ENCODE measurements at places on chromosomes 16 and 17.

GRCh38 chr17:51200295-51200694 is 34.1 kb downstream of the NME2 start:
- DNase-seq = no peak

- DNase-seq = no peak
Observed at GRCh38 chr17:70292366-70292765, 123.0 kb downstream of the KCNJ2 start.

GRCh38 chr17:44308865-44309264 is 464 bp downstream of the RUNDC3A start:
- no peak for DNase-seq

GRCh38 chr16:30567991-30568638 is 3.4 kb downstream of the ZNF688 start:
- DNase-seq = peak; percentile 30

- DNase-seq = no peak
Observed at GRCh38 chr16:87838643-87839541, 30.4 kb downstream of the SLC7A5 start.

DNA sequence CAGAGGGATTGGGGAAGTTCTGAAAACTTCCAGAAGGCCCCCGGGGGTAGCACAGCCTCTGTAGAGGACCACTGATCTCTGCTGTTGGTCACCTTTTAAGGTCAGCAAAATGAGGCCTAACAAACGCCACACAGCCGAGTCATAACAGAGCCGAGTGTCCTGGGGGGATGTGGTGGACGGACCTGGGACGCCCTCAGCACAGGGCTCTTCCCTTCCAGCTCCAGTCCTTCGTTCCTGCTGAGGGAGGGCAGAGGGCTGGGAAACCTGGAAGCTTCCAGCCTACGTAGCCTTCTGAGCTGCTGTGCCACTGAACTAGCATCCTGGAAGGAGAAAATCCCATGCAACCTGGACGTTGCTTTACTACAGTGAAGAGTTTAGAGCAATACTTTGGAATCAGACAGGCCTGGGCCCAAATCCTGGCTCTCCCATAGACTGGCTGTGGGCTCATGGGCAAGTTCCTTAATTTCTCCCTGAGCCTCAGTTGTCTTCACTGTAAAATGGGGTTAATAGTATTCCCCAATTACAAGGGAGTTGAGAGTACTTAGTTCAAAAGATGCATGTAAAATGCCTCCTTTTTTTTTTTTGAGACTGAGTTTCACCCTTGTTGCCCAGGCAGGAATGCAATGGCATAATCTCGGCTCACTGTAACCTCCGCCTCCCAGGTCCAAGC is 34.4 kb upstream of the ZCCHC14 start:
- no peak for DNase-seq

DNA sequence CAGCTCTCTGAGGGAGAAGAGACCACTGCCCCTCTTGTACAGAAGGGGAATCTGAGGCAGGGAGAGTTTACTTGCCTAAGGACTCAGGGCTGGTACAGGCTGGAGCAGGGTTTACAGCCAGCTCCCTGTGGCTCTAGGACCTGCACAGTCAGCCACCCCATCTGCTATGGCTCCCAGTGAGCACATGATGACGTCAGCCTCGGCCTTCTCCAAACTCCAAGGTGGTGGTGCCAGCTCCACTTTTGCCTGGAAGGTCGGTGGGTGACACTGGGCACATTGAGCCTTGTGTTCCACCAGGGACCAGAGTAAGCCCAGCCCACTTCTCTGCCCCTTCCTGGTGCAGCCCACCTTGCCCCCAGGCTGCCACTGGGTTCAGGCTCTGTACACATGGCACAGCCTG is 202.2 kb downstream of the ENGASE start:
- no peak for DNase-seq

GRCh38 chr16:68362947-68363657 is 52.3 kb downstream of the PRMT7 start:
- no peak for DNase-seq

- DNase-seq = no peak
Observed at GRCh38 chr17:55340176-55340575, 75.4 kb downstream of the HLF start.

DNA sequence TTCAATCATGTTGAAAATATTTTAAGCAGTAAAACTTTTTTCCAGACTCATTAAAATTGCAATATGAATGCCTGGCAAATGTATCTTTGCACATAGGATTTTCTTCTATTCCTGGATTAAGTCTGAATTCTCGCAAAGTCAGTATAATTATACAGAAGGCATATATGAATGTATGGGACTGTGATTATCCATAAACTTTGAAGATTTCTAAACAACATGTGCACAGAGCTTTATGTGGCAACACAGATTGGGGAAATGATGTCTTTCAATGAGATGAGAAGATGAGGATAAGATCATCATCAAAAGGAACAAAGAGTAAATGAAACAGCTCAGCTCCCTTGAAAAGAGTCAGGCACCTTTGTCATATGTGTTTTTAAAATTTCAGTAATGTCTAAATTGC is 635.3 kb downstream of the CDH11 start:
- no peak for DNase-seq

DNA sequence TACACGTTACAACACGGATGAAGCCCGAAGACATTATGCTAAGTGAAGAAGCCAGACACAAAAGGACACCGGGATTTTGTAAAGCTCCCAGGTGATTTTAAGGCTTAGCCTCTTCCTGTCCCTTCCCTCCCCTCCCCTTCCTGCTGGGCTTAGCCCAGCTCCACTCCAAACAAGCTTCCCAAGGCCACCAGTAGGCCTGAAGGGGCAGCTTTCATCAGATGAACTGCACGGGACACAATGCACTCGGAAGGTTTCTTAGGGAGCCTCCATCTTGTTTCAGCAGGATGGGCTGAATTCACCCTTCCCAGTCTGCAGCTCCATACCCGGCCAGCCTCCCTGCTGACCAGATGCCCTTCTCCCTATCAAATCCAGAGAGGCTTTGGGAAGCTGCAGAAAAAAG is 10.4 kb downstream of the MEFV start:
- DNase-seq = no peak

DNA sequence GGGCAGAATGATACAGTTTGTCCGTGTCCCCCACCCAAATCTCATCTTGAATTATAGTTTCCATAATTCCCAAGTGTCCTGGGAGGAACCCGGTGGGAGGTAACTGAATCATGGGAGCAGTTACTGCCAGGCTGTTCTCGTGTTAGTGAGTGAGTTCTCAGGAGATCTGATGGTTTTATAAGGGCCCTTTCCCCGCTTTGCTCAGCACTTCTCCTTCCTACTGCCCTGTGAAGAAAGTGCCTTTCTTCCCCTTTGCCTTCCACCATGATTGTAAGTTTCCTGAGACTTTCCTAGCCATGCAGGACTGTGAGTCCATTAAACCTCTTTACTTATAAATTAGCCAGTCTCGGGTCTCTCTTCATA is 28.9 kb upstream of the SEC14L1 start:
- DNase-seq = no peak

GRCh38 chr16:46638947-46639925 is 18.1 kb upstream of the SHCBP1 start:
- DNase-seq = no peak

- no peak for DNase-seq
Observed at GRCh38 chr16:51242296-51242994, 91.4 kb upstream of the SALL1 start.

DNA sequence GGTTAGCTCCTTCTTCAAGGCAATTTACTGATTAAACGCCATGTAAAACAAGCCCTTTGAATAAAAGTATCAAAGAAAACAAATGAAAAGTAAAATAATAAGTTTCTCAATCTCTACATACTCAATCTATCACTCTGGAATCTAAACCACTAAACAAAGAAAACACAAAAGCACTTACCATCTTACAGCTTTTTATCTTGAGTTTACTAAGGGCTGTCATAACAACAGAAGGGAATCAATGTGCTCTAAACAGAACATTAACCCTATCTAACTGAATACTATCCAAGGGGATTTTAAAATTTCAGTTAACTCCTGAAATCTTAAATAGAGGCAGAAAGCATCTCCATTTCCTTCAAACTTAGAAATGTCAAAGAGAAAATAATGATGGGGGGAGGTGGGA is 3.4 kb downstream of the SKA2 start:
- no peak for DNase-seq

- DNase-seq = no peak
Observed at GRCh38 chr17:47975823-47976205, 4.9 kb downstream of the CDK5RAP3 start.

DNA sequence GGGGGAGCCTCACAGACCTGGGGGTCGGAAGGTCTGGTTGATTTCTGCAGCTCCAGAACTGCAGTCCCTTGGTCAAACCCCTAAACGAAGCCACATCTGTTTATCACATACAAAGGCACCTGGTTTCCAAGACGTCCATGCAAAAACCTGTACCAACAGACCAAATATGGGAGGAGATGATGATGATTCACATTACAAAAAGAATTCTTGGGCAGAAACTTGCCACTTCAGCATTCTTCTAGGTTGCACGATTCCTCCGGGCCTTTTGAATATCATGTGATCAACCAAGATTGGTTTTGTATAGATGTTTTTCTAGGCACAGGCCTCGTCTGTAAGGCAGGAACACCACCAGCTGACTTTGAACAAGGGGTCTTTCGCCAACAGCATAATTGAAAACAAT is 466.3 kb downstream of the SOX9 start:
- DNase-seq = no peak

DNA sequence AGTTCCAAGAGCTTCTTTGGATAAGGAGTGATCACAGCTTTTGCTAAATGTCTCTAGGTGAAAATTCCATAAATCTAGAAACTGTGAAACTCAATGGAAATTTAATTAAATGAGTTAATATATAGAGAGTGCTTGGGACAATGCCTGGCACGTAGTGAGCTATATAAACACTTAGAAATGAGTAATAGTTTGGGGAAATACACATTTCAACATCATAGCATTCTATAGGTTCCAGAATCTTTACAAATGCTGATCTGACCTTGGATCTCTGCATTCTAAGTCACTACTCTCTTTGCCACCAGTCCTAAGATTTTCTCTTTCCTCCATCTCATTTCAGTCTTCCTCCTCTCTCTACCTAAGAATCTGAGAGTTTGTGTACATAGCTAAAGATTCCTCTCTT is 175.6 kb downstream of the SOX9 start:
- no peak for DNase-seq

DNA sequence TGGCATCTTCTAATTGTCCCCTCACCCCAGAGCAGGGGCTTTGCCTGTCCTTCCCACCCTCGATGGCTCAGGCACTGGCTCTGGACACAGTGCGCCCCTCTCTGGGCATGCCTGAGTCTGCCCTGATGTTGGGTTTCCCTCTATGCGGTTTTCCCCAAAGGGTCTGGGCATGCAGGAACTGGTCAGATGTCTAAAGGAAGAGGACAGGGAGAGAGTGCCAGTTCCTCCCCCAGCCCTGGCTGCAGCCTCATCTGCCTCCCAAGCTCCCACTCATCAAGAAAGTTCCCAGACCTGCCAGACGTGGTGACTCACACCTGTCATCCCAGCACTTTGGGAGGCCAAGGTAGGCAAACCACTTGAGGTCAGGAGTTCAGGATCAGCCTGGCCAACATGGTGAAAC is 41.3 kb upstream of the PABPN1L start:
- no peak for DNase-seq

GRCh38 chr17:40614431-40615067 is 33.1 kb downstream of the SMARCE1 start:
- no peak for DNase-seq

- DNase-seq = no peak
Observed at GRCh38 chr17:78337244-78338109, 22.4 kb downstream of the SOCS3 start.

DNA sequence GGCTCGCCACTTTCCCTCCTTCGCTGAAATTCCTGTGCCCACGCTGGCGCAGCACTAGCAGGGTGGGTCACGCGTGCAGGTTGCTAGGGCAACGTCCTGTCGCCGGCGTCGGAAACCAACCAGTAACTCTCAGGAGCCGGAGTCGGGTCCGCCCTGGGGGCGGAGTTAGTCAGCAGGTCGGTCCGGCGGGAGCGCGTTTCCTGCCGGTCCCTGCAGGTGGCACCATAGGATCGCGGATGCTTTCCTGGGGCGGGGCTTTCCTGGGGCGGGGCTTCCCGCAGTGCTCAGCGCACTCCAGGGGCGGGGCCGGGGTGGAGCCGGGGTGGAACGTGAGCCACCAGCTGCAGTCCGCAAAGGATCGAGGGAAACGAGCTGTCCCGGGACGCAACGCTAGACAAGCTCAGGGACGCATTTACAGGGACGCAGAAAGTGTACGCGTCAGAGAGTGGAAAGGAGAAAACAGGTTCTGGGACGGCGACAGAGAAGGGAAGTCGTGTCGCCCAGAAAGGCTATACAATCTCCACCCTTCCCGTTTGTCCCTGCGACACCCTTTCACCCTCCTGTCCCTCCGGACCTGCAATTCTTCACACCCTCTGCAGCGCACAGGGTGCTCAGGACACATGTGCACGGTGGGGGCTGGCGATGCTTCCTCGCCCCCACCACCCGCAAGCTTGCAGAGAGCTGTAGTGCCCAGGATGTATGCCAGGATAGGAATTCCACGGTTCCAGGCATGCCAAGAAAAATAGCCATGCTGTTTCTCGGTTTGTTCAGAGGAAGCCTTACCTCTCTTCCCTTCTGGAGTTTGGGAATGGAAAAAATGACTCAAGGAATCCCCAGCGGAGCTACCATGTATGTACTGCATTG is 12.3 kb downstream of the COPZ2 start:
- peak; percentile 95 for DNase-seq

DNA sequence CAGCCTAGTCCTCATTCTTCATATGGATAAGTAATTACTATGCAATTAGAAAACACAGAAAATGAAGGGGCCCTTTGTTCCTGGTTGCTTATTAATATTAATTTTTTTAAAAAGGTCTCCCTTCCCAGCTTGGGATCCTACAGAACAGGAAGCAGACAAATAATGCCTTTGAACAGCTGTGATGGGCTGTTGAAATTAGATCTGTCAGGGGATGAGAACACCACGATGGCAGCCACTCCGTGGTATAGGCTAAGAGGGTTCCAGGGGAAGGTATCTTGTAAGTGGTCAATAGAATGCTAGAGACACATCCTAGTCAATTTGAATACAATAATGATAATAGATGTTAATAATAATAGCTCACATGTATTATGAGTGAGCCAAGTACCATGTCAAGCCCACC is 83.1 kb downstream of the CCDC182 start:
- DNase-seq = no peak

DNA sequence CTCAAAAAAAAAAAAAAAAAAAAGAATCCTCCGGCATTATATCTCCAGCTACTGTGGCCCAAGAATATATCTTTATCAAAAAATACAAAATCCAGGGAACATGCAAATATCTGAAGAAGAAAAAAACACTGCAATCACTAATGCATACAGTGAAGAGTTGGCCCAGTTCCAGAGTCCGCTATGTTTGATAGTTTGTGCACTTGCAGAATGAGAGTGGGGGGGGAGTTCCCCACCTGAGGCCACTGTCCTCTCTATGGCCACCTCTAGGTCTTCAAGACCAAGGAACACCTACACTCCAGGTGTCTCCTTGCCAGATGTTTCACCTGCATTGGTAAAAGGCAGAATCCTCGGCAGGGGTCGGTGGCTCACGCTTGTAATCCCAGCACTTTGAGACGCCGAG is 4.0 kb downstream of the ZNF785 start:
- no peak for DNase-seq

- DNase-seq = no peak
Observed at GRCh38 chr17:40447148-40447644, 3.9 kb downstream of the IGFBP4 start.

GRCh38 chr16:85006639-85007038 is 4.7 kb downstream of the ZDHHC7 start:
- no peak for DNase-seq

- no peak for DNase-seq
Observed at GRCh38 chr16:4140652-4141051, 24.4 kb upstream of the ADCY9 start.

GRCh38 chr16:89861648-89862047 is 11.7 kb upstream of the TCF25 start:
- DNase-seq = no peak

- no peak for DNase-seq
Observed at GRCh38 chr17:64920419-64921172, 1.3 kb upstream of the LRRC37A3 start.

Data from stimulated activated CD4-positive, alpha-beta T cell treated with anti-CD3 and anti-CD28 coated beads, Interleukin-4, amount 100 ng/mL, for 48 hours (primary cell).